ENCODE measurements at places on chromosomes 4 and X.

DNA sequence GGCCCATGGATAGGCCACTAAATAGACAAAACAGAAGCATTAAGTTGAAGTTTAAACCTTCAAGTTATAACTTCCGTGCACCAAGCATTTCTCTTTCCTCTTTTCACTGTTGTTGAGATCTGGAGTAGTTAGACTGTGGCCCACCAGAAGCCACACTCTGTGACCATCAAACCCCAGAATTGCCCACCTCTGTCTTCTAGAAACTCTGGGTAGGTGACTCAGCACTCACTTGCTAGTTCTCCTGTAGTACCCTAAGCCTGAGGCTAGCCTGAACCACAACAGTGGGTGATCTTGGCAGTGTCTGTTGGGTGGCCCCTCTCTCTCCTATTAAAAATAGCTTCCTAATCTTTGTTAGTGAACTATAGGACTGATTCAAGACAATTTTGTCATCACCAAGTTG is 24.6 kb upstream of the CD40LG start:
- DNase-seq, result no peak

- DNase-seq, result no peak
Measured at GRCh38 chrX:40933132-40933705, 152.0 kb upstream of the USP9X start.

DNA sequence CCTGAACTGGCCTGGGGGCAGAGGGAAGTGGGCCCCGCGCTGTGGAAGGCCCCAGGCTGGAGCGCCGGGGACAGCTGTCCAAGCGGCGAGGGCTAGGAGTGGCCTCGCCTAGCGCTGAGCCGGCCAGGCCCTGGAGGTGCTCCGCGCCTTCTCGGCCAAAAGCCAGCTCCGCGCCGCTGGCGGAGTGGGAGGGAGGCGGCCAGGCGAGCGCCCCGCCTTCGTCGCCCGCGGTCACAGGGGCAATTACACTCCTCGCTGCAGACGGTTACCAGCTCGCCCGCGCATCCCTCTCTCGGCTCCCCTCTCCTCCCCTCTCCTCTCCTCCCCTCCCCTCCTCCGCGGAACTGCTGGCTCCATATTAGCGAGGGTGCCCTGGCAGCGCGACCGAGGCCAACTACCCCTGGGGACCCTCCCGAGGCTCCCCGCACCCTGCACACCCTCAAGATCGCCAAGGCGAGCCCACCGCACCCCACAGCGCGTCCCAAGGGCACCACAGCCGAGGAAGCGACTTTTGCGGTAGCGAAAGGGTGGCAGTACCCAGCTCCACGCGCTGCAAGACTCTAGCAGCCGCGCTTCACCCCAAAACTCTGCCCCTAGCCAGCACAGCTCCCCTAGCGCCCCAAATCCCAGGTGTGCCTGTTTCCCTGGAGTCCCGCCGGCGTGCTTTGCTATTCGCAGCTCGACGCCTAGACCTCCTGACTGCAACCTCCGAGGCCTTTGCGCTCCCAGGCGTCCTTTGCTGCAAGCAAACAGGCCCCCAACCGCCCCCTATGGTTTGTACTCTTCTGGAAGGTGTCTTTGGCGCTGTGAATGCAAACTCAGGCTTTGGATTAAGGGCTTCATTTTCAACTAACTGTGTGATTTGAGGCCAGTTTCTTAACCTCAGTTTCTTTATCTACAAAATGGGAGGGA is 91.4 kb downstream of the BCOR start:
- no peak for DNase-seq

- no peak for DNase-seq
Measured at GRCh38 chr4:186037692-186038658, 31.0 kb upstream of the TLR3 start.

DNA sequence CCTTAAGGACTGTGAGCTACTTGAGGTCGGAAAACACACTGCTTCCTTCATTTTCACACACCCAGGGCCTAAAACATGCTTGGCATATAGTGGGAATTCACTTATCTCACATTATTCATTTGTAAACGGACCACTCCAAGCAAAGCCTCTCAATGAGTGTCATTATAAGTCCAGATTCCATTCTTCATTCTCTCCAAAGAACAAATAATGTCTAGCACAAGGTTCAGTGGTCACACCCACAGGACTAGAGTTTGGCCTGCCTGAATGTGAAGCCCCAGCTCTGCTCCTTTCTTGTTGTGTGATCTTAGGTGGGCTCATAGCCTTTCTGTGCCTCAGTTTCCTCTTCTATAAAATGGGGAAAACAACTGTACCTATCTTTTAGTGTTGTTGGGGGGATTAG is 119.6 kb upstream of the NDP start:
- no peak for DNase-seq

DNA sequence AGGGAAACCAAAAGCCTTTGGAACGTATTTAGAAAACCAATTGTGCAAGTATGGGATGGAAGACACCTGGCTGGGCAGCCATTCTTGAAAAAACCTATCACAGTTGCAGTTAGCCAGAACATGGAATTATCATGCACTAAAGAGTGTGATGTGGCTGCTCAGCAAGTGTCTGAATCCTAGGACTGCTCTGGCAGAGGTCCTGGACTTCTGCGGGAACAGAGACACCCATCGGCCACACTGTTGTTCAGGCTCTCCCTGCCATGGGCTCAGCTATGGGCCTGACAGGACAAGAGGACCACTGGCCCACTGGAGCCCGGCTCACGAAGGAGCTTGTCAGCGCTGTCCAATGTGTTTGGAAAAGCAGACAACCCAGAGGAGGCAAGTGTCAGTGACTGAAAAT is 115.7 kb upstream of the GPC4 start:
- no peak for DNase-seq

DNA sequence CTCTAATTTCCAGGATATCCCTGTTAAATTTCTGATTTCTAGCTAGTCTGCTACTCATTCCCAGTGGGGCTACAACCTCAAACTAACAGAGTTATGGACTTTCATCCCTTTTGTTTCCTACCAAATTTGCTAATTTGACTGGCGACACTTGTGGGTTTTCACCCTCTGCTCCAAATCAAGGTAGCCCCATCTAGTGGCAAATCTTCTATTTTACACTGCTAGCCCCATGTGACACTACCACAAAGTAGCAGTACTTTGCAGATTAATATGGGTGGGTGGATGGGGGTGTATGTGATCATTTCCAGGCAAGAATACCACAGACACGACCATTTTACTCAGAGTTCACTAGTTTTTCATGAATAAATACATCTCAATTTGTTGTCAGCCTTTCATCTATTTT is 150.3 kb downstream of the MSL3 start:
- DNase-seq, result peak; percentile 46

DNA sequence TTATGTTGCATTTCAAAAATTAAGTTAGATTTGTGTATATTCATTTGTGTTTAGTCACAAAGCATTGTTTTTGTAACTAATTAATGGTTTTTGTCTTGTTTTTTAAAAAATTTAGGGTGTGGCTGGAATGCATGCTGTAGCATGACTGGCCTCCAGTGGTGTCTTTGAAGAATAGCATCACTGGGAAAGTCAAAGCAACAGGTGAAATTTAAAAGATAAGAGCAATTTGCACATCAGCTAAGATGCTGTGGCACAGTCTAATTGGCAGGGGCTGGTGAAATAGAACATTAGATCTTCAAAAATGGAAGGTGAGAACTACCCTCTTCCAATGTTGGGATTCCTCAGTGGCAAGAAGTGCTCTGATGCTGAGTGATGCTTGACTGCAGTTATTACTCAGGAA is 45.3 kb downstream of the ANK2 start:
- DNase-seq, result peak; percentile 41

All from NCI-H526 (cell line).